WTC11 (cell line): ENCODE measurements at places on chromosomes 6 and 20. TPM values are rescaled to one million over a fixed set of nuclear protein-coding genes. Genes with fewer than 3 reads are reported as not detected.

DNA sequence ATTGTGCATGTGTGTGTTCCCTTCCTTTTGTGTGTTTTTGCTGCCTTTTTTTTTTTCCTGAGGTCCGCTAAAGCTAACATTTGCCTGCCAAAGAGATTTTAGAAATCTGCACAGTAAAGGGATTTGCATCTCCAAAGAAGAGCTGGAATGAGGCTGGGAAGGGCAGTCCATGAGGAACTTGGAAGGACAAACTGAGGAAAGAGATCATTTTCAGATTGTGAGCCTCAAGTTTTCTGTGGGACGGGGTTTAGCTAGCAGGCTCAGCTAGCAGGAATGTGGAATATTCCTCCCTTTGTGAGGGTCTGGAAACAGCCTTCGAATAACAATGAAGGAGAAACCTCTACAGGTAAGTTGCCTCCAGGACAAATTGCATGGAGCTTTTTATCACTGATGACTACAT lies 3.8 kb downstream of the INSM1 start:
- H3K4me1 ChIP-seq = peaks cover 40% of the 10 kb centered on the region
- DNase-seq = no peak
- peak overlapping the region; percentile 57 for H3K4me3 ChIP-seq
- peaks cover 73% of the 10 kb centered on the region for H3K27me3 ChIP-seq

DNA sequence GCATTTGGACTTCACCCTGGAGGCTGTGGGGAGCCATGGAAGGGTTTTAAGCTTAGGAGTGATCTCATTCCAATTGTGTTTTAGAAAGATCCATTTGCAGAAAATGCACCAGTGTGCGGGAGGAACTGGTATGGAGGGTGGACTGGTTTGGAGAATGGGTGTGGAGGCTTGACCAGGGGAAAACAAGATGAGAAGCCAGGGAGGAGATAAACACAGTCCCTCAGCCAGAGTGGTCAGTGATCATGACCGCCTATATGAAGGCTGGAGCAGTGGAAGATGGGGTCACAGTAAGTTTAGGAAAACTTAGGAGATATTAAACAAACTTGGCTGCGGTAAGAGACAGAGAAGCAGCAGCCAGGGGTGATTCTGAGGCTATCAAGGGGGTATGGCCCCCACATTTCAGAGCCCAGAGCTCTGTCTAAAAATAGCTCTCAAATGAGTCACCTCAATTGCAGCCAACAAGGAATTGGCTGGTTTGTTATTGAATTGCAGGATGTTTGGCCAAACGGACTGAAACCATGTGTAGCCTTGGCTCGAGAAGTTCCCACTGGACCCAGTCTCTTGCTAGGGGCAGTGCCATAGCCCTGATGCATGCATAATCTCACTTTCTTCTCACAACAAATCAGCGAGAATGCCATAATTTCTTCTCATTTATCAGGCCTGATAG lies 159.9 kb upstream of the TOP1 start:
- DNase-seq = no peak
- H3K4me3 ChIP-seq = no peak overlapping the region
- peaks cover 7% of the 10 kb centered on the region for H3K4me1 ChIP-seq
- no peaks in the 10 kb centered on the region for H3K36me3 ChIP-seq
- no peak overlapping the region for H3K27ac ChIP-seq

DNA sequence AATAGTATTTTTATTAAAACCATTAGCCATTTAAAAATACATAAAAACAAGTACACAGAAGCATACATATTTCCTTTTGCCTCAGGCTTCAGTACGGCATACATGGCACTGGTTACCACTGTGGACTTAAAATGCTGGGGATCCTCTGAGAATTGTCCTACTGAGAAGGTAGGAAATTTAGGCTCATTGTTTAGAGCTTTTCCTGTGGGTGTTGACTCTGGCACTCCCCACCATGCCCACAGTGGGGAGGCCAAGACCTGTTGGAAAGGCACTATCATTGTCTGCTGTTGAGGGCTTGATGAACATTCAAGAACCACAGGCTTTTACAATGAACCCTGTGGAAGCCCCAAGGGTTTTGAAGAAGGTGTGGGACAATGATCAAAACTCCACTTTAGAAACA lies 473.4 kb downstream of the BTBD3 start:
- H3K27me3 ChIP-seq = no peaks in the 10 kb centered on the region
- peaks cover 3% of the 10 kb centered on the region for H3K4me1 ChIP-seq
- no peaks in the 10 kb centered on the region for H3K36me3 ChIP-seq
- no peak overlapping the region for H3K4me3 ChIP-seq

Gene SRMS
- total RNA-seq = 0.21 to 0.46 TPM (median 0.26 TPM) in 3 replicates

Gene SALL4
- 156 to 204 TPM (median 203 TPM) in 3 replicates for total RNA-seq

DNA sequence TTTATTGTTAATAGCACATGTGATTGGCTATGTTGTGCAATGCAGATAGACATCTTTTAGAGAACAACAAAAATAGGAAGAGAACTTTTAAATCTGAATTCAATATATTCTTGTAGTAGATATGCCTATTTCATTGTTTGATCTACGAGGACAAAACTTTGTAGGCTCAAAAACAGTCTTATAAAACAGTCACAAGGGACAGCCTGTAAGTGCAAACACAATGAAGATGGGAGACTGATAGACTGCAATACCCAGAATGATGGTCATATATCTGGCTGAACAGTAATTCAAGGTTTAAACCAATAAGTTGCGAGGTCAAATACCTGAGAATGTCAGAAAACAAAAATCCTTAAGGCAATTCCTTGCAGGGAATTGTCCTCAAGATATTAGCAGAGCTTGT lies 1342.9 kb upstream of the ADGRB3 start:
- no peak for DNase-seq
- H3K27ac ChIP-seq = no peak overlapping the region
- H3K36me3 ChIP-seq = peaks cover 8% of the 10 kb centered on the region; the same call in 1 of the 2 replicates
- H3K4me3 ChIP-seq = no peak overlapping the region

Gene GPLD1
- total RNA-seq = 5.7 to 8.4 TPM (median 6.3 TPM) in 3 replicates
